ENCODE measurements at places on chromosomes 5 and 9.

DNA sequence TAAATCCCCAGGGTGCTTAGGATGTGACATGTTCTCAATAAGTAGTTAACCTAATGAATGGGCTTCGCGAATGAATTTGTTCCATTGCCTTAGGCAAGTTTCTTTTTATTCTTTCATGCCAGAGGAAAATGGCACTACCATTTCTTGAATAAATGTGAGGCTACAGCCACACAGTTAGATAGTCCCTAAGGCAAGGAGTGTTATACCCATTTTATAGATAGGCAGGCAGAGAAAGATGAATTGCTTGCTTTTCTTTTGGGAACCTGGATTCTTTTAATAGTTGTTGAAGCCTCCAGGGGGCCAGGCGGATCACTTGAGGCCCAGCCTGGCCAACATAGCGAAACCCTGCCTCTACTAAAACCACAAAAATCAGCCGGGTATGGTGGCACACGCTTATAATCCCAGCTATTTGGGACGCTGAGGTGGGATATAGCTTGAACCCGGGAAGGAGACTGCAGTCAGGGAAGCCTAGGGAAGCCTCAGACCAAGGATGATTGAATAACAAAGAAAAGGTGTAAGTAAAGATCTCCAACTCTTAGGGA, 943 bp downstream of the NOP16 start:
- DNase-seq: no peak

DNA sequence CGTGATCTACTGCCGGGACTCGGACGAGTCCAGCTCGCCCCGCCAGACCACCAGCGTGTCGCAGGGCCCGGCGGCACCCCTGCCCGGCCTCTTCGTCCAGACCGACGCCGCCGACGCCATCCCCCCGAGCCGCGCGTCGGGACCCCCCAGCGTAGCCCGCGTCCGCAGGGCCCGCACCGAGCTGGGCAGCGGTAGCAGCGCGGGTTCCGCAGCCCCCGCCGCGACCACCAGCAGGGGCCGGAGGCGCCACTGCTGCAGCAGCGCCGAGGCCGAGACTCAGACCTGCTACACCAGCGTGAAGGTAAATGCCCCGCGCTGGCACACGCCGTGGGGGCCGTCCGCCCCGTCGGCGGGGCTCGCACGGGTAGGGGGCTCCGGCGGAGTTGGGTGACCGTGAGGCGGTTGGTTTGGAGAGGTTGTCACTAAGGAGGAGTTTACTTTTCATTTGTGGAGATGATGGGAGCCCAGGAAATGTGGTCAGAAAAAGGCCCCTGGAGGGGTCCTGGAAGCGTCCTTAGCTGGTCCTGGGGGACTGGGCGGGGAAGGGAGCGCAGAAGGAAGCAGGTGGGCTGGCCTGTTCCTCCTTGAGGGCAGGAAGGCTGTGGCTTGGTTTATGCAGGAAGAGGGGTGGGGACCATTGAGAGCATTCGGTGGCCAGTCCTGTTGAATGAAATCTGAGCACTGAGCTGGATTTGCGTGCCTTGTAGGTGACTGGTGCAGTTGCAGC, 647 bp downstream of the PDE8B start:
- DNase-seq: no peak

DNA sequence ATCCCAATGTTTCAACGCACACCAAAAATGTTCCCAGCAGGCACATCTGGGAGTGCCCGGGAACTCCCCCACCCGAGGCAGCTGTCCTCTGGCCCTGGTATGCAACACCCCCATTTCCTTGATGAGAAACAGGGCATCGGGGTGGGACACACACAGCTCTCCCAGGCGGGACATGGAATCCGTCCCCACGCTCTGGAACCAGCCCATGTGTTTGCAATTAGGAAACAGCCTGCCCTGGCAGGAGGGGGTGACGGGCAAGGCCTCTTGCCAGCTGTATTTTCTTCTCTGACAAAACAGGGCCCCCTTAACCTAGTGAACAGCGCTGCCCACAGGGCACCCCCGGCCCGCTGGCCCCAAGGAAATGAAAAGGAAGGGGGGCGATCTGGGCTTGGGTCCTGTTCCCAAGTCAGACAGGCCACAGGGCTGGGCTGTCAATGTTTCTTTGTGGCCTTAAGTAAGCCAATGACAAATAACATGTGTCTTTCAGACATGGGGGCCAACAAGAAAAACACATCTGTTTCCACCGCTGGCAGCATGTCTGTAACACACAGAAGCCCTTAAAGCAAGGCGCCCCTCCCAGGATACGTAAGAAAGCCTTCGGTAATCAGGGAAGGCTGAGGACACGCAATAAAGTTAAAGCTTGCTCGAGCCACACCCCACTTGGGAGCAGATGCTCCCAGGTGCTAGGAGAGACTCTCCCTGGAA, 125.3 kb downstream of the ROR2 start:
- DNase-seq: no peak

DNA sequence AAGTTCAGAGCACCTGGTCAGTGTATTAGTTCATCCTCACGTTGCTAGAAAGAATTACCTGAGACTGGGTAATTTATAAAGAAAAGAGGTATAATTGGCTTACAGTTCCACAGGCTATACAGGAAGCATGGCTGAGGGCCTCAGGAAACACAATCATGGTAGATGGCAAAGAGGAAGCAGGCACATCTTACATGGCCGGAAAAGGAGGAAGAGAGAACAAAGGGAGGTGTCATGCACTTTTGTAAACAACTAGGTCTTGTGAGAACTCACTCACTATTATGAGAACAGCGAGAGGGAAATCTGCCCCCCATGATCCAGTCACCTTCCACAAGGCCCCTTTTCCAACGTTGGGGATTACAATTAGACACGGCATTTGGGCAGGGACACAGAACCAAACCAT, 28.8 kb upstream of the CAVIN4 start:
- DNase-seq: no peak

DNA sequence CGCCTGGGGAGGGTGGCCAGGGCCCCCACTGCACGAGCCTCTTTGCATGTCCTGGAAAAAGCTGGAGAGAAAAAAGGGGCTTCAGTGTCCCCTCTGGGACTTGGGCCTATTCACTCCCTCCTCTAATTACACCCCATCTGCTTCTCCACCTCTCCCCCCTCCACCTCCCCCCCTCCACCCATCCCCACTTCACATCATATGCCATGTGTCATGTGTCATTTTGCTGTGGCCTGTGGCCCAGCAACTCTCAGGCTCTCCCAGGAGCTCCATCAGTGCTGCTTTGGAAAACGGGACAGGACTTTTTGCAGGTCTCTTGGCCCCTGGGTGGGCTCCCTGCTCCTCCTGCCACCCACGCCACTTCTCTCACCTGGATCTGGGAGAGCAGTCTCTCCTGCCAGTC, 68.7 kb downstream of the NTNG2 start:
- no peak for DNase-seq

DNA sequence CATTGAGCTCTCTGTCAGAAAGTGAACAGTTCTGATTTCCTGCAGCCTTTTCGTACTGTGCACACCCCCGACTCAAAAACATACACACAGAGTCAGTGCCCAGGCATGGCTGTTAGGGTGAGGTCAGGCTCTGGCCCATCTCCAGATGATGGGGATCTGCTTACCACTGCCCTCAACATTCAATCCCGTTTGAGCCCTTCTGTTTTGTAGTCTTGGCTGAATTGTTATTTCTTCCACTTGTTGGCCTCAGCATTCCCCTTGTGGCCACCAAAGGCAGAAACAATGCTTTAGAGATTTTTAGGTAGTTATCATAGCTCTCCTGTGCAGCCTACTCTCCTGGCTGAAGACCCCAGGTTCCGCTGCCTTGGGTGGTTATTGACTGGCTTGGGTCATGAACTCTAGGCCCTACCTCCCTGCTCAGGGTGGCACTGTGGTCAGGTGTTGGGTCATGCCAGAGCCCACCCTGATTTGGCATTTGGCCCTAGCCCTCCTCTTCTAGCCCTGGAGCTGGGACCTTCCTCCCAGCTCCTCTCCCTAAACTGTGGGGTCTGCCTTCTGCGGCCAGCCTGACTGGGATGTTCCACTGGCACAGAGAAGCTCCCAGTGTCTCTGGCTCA, 7.8 kb upstream of the MYOZ3 start:
- no peak for DNase-seq

- DNase-seq: no peak
Observed at GRCh38 chr9:131977109-131977838, 102.4 kb downstream of the MED27 start.

- DNase-seq: no peak
Observed at GRCh38 chr9:127396253-127396807, 639 bp upstream of the SLC2A8 start.

GRCh38 chr5:10863763-10864383, 102.8 kb upstream of the DAP start:
- DNase-seq: no peak

GRCh38 chr9:136100700-136101614, 5.9 kb upstream of the NACC2 start:
- no peak for DNase-seq

DNA sequence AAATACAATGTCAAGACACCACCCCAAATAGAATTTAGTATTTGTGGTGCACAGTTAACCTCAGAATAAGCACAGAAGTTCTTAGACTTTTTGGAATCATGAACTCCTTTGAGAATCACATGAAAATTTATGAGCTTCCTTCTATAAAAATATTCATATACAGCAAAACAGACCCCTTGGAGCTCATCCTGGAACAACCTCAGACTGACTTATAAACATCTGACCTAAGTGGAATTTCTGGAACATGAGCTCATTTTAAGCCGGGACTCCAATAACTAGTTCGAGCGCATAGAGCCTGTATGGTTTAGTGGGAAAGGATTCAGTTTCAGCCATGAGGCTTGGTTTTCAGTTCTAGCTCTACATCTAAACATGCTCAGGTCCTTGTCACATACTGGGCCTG, 192.3 kb downstream of the DEPDC1B start:
- no peak for DNase-seq

GRCh38 chr5:115626445-115626823, 598 bp upstream of the TMED7 start:
- no peak for DNase-seq

DNA sequence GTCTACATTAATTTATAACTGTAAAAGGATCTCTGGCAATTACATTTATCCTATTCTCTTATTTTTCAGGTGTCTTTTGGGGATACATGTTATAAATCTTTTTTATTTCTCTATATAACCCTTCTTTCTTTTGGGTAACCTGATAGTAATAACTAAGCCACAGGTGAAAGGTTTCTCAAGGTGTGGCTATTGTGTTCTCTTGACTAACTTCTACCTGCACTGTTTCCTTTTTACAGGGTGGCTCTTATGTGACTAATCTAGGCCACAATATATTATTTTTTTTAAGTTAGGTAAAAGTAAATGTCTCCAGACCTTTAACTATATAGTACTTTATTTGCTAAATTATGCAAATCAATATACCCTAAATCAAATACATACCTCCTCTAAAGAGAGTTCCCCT, 193.2 kb downstream of the EFNA5 start:
- DNase-seq: no peak

GRCh38 chr9:97484134-97484533, 17.3 kb upstream of the TMOD1 start:
- DNase-seq: no peak

GRCh38 chr5:76583163-76584047, 39.8 kb downstream of the F2RL2 start:
- DNase-seq: no peak

- no peak for DNase-seq
Observed at GRCh38 chr5:138974227-138975063, 99.3 kb upstream of the LRRTM2 start.

DNA sequence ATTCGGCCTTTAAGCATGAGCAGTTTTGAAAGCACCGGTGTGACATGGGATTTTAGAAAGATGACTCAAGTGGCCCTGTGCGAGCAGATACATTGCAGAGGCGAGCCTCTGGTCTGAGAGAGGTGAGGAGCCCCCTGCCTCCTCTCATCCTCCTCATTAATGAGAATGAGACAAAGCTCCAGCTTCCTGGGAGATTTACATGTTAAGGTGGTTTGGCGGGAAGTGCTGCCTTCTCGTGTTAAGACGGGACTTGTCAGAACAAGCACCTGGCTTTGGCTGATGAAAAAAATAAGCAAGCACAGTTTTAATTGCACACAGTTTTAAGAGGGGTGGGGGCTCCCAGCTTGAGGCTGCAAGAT, 68.1 kb downstream of the ACTL7B start:
- peak; percentile 37 for DNase-seq

DNA sequence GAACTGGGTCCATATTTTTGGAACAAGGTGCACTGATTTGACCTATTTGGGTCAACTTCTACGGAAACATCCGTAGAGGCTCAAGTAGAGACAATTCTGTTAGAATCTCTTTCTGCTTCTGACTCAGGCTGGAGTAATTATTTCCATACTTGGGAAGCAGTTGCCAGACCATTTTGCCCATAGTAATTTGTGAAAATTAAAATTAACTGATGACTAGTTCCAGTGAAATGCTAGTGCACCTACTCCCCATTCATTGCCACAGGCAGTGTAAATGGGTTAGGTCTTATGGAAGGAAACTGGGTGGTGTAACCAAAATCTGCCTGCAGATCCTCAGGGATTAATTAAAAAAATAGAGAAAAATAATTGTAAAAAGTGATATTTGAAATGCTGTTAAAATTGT, 201.1 kb downstream of the TENT4A start:
- no peak for DNase-seq

Data from NCI-H1105 (cell line).